ENCODE measurements at places on chromosomes 4 and X.

DNA sequence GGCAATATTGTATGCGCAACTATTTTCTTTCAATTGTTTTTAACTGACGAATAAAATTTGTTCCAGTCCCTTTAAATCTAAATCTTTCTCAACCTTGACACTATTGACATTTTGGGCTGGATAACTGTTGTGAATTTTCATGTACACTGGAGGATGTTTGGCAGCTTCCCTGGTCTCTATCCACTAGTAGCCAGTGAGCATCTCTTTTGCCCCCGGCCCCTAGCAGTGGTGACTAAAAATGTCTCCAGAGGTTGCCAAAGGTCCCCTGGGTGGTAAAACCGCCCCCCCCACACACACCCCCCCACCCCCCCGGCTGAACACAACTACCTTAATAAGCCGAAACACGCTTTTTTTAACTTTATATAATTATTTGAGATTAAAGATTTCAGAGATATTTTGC is 514 bp downstream of the FANCB start:
- DNase-seq: no peak

DNA sequence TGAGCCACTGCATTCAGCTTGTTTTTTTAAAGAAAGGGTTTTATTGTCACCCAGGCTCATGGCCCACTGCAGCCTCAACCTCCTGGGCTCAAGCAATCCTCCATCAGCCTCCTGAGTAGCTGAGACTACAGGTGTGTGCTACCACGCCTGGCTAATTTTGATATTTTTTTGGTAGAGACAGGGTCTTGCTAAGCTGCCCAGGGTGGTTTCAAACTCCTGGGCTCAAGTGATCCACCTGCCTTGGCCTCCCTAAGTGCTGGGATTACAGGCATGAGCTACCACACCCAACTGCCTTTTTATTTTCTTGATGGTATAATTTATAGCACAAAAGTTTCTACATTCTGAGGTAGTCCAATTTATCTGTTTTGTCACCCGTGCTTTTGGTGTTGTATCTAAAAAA is 38.9 kb downstream of the SAT1 start:
- no peak for DNase-seq

DNA sequence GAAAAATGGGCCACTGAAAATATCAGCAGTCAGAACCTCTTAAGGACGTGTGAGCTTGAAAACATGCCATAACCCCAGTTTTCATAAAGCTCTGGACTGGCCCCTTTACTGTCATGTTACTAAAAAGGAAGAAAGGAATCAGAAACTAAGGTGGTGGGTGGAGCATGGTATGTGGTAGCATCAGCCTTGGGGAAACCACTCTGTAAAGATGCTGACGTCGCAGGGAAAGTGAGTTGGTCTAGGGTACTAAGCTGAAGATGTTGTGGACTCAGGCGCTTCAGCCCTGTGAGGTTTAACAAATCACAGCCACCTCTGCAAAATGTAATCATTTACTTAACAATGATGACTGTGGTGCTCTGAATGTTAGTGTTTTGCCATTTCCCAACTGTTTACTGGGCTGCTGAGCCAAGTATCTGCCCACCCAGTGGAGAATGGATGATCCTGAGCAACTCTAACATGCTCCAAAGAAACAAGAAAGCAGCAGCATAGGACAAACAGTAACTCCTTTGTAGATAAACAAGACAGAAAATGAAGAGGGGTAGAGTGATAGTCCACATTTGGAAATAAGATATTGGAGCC is 33.4 kb downstream of the C4orf54 start:
- DNase-seq: no peak

DNA sequence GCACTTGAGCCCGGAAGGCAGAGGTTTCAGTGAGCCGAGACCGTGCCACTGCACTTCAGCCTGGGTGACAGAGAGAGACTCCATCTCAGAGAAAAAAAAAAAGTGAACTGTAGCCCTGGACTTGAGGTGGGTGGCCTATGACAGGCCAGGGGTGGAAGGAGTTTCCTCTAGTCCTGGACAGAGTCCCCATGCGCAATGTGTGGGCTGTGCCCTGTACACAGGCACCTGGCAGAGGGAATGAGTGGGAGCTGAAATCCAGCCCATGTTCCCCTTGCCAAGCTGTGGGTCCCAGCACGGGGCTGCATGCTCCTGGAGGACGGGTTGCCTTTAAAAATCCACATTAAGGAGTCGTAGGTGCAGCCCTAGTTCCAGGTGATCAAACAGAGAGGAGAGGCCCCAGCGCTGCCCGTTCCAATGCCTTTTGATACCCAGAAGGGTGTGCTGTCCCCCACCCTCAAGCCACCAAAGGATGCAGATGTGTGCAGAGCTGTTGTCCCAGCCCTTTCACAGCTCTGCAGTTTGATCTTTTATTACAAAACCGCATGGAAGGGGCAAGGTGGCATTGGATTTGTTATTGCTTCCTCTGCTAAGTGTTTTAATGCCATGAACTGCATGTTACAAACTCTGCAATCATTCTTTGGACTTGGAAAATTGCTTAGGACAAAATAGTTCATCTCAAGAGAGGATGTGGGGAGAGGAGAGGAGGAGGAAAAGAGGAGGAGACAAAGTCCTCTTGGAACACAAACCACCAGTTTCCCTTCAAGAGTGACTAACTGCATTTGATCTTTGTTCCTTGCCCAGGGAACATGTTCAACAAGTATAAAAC is 38.0 kb upstream of the PDK3 start:
- DNase-seq: no peak

DNA sequence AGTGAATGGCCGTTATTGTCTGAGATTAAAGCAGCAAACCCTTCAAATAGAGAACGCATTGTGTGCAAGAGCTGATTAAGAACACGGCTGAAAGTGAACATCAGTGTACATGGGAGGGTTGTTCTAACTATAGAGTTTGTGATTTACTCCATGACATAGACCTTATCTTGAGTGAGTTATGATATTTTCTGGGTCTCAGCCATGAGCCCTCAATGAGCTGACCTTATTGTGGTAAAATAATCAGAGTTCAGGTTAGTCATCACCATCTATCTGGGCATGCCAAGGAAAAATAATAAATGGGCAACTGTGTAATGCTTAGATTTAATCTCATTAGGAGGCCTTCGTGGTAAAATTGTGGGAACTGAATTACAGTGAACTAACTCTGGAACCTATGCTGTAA is 33.2 kb upstream of the CLDN24 start:
- no peak for DNase-seq

DNA sequence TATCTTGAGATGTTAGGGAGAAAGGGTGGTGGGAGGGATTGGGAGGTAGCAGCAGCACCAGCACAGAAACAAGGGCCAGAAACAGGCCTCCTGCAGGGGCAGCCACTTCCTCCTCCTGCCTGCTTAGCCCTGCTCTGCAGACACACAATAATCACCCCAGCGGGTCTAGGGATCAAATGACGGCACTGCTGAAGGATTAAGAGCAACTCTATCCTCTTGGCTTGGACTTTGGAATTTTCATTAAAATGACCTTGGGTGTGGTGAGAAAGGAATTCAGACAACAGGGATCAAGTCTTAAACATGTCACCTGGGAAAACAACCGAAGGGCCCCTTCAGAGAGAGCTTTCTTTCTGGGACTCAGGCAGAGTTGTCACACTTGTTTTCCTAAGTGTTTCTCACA is 353.4 kb downstream of the SPRY1 start:
- peak; percentile 55 for DNase-seq

DNA sequence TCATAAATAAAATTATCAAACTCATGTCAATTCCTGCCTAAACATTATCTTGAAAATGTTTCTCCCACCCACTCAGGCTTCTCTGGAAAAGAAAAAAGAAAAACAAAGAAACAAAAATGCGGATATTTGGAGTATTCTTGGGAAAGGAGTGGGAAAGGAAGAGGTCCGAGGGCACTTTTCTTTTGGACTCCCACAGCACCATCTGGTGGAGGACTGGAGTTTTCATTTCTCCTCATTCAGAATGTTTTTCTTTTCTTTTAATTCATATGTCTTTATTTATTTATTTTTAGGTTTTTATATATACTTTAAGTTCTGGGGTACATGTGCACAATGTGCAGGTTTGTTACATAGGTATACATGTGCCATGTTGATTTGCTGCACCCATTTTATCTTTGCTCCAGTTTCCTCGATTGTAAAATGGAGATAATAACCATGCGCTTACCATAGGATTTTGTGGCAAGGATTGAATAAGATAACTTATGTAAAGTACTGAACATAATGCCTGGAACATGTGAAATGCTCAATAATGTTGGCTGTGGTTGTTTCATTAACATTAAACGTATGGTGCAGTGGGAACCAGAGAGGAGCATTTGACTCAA is 8.0 kb upstream of the KCNE5 start:
- DNase-seq: peak; percentile 53

- DNase-seq: peak; percentile 77
Measured at GRCh38 chr4:151801547-151802516, 41.0 kb upstream of the GATB start.

- peak; percentile 58 for DNase-seq
Measured at GRCh38 chr4:175246941-175247340, 328.8 kb downstream of the ADAM29 start.

DNA sequence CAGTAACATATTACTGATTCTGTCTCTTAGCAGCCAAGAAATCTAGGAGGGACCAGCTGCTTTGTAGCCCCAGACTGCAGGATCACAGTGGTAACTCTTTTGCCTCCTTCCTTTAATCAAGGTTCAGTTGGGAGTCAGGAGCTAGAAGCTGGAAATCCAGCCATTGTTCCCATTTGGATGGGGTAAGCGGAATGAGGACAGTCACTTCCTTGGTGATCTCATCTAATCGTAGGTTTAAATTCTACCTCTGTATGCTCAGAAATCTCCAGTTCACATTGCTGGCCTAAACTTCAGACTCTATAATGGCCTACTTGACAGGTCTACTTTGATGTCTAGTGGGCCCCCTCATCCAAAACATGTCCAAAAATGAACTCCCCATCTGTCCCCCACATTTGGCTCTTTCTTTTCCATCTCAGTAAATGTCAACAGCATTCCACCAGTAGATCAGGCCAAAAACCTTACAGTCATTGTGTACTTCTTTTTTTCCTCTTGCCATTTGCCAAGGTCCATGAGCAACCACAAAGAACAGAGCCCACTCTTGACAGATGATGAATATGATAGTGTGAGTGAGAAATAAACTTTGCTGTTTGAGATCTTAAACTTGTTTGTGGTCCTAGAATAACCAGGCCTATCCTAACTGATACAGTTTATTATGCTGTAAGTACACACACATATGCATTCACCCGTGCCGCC is 40.1 kb downstream of the WWC2 start:
- DNase-seq: no peak

DNA sequence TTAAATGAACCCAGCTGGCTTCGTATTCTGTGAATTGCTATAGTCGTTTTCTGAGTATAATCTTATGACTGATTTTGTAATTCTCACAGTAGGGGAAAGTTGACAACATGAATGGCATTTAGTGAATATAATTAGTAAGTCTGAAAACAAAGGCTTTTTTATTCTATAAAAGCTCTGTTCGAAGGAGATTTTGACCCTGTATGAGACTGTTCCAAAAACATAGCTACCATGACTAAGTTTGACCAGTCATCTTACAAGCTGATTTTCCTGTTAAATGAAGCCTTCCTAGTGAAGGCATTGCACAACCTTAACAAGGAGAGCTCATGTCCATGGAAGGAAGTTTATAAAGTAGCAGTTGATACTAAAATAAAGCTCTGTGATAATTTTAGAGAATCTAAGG is 242.3 kb downstream of the RPA4 start:
- DNase-seq: peak; percentile 36

- no peak for DNase-seq
Measured at GRCh38 chr4:33931026-33931425, 2313.3 kb downstream of the ARAP2 start.

DNA sequence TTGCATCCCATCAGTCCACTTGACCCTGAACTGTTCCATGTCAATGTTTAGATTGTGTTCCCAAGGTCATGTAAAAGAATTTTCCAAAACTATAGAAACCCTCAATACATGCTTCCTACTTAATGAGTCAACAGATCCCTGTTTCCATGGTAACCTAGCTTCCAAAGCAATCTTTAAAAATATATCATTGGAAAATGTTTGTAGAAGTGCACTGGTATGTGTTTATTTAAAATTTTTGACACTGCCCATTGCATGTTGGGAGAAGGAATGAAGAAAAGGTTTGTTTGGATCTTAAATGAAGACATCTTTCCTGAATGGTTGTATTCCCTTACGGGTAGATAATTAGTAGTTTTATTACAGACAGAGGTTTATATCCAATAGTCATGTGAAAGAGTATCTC is 345.3 kb downstream of the GABRG1 start:
- no peak for DNase-seq

GRCh38 chrX:130788786-130789581 is 114.0 kb downstream of the ENOX2 start:
- DNase-seq: peak; percentile 8

DNA sequence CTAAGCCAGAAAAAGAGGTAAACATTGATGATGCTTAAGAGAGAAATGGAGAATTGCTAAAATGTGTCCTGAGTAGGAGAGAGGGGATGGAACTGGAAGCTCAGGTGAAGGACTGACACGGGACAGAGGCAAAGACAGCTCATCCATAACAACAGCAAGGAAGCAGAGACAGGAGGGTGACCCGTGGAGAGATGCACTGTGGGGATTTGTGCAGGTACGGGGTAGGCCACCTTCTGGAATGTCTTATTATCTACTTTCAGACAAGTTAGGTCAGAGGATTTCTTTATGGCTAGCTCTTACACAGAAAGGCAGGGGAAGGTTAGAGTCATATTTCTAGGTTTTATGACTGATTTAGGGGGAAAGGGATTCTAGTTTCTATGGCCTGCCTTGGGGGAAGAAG is 31.7 kb downstream of the RXFP1 start:
- no peak for DNase-seq

- peak; percentile 29 for DNase-seq
Measured at GRCh38 chrX:45712067-45712466, 511.4 kb upstream of the DIPK2B start.

GRCh38 chr4:129641179-129641578 is 545.2 kb downstream of the C4orf33 start:
- peak; percentile 77 for DNase-seq

DNA sequence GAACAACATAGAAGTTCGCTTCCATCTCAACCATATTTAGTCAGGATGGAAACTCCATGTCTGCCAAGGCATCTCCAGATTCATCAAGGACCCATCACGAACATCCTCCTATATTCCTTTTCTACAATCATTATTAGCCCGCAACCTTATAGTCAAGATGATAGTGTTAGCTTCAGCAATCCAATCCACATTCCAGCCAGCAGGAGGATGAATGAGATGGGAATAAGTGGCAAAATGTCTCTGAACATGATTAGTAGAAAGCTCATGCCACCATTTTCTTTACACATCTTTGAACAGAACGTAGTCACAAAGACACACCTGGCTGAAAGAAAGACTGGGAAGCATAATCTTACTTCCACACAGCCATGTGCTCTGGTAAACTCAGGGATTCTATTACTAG is 18.6 kb upstream of the NR0B1 start:
- DNase-seq: no peak

All from choroid plexus epithelial cell (primary cell).